ENCODE measurements at places on chromosomes 6 and 20.

DNA sequence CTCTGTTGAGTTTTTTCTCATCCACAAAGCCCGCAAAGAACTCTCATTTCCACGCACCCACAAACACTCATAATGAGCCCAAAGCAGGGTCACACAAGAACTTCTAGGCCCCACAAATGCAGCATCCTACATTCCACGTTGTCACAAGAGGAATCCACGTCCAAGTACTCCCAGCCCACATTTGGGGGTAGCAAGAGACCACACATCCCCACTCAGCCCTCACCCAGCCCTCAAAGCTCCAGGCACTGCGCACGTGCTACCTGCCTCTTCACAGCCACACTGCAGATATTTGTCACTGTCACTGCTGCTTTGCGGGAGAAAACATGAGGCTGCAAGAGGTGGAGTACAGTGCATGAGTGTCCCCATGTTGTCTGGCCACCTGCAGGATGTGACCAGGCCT lies 187.6 kb upstream of the CDYL start:
- DNase-seq: no peak

GRCh38 chr6:119587537-119587936 lies 238.0 kb upstream of the MAN1A1 start:
- no peak for DNase-seq

GRCh38 chr6:106126482-106126881 lies 40.3 kb downstream of the PRDM1 start:
- DNase-seq: no peak

DNA sequence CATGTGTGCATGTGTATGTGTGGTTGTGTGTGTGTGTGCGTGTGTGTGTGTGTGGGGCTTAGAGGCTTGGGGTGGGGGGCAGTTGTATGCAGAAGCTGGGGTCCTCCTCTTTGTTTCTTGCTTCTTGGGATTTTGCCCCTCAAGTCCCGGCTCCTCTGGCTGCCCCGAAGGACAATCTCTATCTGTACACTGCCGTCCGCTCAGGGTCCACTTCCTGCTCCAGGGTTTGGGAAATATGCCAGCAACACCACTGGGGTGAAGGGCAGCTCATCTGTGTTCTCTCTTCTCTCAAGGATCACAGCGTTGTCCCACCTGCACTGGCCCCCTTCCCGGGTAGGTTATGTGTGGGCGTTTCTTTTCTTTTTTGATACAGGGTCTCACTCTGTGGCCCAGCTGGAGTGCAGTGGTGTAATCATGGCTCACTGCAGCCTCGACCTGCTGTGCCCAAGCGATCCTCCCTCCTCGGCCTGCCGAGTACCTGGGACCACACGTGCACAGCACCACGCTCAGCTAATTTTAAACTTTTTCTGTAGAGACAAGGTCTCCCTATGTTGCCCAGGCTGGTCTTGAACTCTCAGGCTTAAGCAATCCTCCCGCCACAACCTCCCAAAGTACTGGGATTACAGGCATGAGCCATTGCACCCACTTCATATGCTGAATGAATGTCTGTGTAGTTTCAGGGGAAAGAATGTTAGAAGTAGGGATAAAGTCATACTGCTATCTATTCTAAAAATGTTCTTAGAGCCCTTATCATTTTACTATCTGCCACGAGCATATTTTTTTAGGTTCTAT lies 25.7 kb downstream of the SLC2A4RG start:
- no peak for DNase-seq

- DNase-seq: no peak
These were observed 200.0 kb downstream of the ADGRG6 start for GRCh38 chr6:142501795-142502194.

Measured in GM18507 (cell line).